ENCODE measurements at places on chromosomes 5 and 9. TPM values are rescaled to one million over a fixed set of nuclear protein-coding genes. Genes with fewer than 3 reads are reported as not detected.

SPZ1 gene
- total RNA-seq: not detected

AK8 gene
- total RNA-seq: 0.63 TPM

LSM11 gene
- 1.5 TPM for total RNA-seq

FCN2 gene
- 0.16 TPM for total RNA-seq

CLIC3 gene
- total RNA-seq: 0.44 TPM

IL5 gene
- not detected for total RNA-seq

ENTREP1 gene
- total RNA-seq: 2.8 TPM

NME5 gene
- 2.6 TPM for total RNA-seq

LHX2 gene
- not detected for total RNA-seq

CXXC5 gene
- 39.5 TPM for total RNA-seq

IL13 gene
- not detected for total RNA-seq

NAIP gene
- 7.0 TPM for total RNA-seq

C5orf58 gene
- total RNA-seq: not detected
